ENCODE measurements at places on chromosomes 4 and X. TPM values are rescaled to one million over a fixed set of nuclear protein-coding genes. Genes with fewer than 3 reads are reported as not detected.

Gene XAGE1A
- not detected for polyA plus RNA-seq

Gene ARHGAP6
- 0.44 TPM for polyA plus RNA-seq

Gene ZNF711
- 8.5 TPM for polyA plus RNA-seq

Gene SERPINA7
- polyA plus RNA-seq, result not detected

Gene TEX13B
- 0.11 TPM for polyA plus RNA-seq

Gene PLXNB3
- polyA plus RNA-seq, result 1.6 TPM

Gene FTSJ1
- 80.4 TPM for polyA plus RNA-seq

Gene RP2
- polyA plus RNA-seq, result 1.8 TPM

Gene CT45A6
- polyA plus RNA-seq, result not detected

Gene C4orf54
- not detected for polyA plus RNA-seq

Gene RAB33A
- polyA plus RNA-seq, result 4.6 TPM

Gene VCX3B
- polyA plus RNA-seq, result not detected

Gene WAS
- 0.65 TPM for polyA plus RNA-seq

Gene MAGEA2B
- 1.6 TPM for polyA plus RNA-seq

Gene PAK3
- 0.80 TPM for polyA plus RNA-seq

Gene WDFY3
- polyA plus RNA-seq, result 25.6 TPM

Gene CPLX1
- 1.3 TPM for polyA plus RNA-seq

Gene PPP2R2C
- polyA plus RNA-seq, result 6.4 TPM

Gene RBM3
- polyA plus RNA-seq, result 99.6 TPM

Gene TBC1D8B
- 0.71 TPM for polyA plus RNA-seq

Gene CMC4
- 8.8 TPM for polyA plus RNA-seq
